ENCODE measurements at places on chromosomes 1 and 21.
A peak's percentile ranks its signal among the peaks of the same experiment; 100 is the strongest.

- DNase-seq = no peak
Measured at GRCh38 chr1:208476846-208477170, 232.6 kb upstream of the PLXNA2 start.

GRCh38 chr1:83746234-83746633, 252.7 kb downstream of the TTLL7 start:
- DNase-seq = no peak

DNA sequence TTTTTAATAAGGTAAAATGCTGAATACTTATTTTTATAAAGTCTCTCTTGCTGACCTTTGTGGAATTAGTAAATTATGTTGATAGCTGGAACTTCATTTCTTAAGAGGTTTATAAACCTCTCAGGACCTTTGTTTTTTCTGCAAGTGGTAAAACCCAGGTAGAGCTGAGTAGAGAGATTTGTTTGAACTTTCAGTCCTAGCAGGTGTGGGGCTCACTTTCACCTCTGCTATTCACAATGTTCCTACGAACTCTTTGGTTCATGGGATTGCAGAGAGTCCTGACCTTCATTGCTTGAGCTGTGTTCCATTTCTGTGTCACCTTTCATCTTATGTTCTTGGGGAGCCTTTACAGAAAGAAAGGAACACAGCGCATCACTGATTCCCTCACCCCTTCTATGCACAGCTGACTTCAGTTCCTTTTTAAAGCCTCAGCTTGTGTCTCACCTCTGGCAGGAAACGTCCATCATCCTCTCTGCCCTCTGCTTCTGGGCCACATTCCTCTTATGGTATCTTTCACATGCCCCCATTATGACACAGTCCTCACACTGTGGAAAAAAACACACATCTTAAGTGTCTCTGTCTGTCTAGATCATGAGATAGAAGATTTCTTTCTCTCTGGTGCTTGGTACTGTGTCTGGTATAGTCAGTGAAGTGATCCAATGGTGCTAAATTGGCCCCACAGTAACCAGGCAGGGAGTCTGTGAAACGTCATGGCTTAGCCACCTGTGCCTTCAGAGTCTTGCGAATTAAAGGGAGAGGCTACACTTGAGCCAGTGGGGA, 262.5 kb upstream of the B3GALT2 start:
- DNase-seq = no peak

DNA sequence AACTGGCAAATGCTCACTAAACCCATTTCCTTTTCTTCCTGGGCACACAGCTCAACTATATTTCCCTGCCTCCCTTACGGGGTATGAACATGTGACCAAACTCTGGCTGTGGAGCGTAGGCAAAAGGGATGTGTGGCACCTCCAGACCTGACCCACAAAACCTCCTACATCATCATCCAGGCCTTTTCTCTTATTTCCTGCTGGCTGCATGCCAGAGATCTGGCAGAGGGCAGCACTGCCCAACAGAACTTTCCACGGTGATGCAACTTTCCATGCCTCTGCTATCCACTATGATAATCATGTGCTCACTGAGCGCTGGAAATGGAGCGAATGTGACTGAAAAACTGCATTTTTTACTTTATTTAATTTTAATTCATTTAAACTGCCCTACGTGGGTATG, 99.6 kb upstream of the CACNA1E start:
- no peak for DNase-seq

- no peak for DNase-seq
Measured at GRCh38 chr1:160436966-160437365, 36.6 kb downstream of the VANGL2 start.

DNA sequence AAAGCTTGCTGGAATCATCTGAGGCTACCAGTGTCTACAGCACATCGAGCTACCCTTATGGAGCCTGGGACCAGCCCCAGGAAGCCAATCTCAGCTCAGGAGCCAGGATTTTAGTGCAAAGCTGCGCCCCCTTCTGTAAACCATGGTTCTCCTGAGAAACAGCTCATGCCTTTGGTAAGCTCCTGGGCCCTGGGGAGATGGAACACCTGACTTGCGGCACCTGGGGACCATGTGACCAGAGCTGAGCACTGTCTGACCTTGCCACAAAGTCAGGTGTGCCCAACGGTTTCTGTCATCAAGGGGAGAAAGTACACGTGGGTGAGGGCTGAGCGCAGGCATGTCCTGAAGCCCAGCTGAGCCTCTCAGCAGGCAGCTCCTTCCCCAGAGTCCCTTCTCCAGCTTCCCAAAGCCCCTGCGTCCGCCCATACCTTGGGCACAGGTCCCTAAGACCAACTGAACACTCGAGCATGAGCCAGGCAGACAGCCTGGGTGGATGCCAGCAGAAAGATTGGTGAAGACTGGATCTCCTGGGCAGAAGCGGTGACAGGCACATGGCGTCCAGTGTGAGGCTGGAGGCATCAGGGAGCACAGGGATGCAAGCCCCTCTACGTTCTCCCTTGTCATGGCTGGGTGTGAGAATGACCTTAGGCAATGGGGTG, 57.9 kb upstream of the TENT5B start:
- peak; percentile 39 for DNase-seq

All from NCI-H82 (cell line).